SK-N-SH (cell line): ENCODE measurements at places on chromosomes 11 and 22.

GRCh38 chr11:67404515-67405195 lies 772 bp downstream of the TBC1D10C start:
- DNase-seq = no peak

GRCh38 chr11:133945087-133945974 lies 11.4 kb downstream of the IGSF9B start:
- peak; percentile 78 for DNase-seq

DNA sequence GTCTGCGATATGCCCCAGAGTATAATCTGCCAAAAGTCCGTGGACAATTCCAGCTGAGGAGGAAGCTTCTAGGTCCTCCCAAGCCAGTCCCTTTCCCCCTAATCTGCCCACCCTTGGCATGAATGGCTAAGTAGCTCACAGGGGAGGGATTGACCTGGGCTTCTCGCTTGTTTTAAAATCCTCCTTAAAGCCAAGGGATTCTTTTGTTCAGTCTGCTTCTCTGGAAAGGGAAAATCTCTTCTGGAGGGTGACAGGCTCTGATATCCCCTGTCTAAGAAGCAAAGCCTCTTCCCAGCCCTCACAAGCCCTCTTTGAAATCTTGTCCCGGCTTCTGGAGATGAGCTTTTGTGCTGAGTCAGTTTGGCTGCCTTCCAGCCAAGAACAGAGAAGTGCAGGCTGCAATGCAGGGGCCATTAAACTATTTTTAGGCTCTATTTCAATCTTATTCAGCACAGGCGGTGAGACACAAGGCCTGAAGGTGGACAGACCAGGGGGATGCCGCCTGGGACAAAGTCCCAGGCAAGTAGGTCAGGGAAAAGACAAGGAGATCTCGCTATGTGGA lies 23.9 kb downstream of the NEFH start:
- DNase-seq = no peak

DNA sequence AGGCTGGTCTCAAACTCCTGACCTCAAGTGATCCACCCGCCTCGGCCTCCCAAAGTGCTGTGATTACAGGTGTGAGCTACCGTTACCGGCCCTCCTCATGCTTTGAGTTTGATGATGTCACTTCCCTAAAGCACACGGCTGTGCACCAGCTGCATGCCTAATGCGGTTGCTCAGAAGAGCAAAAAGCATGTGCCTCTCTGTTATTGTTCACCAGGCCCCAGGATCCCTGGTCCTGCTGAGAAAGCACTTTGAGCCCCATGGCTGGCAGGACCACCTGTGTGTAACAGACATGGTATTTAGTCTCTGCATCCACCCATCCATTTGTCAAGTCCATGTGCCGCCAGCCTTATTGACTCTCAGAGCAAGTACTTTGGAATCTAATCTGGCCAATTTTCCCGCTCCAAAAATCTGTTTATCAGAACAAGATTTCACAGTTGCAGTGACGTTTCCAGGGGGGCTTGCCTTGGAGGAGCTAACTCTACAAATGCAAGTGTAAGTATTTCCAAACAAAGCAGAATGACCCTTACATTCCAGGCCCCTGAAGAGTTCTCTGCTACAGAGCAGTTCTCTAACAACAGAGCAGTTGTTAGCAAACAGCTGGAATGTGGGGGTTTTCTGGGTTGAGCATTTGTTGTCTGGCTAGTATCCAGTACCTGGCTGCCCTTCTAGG lies 89.4 kb downstream of the LDLRAD3 start:
- DNase-seq = no peak

- DNase-seq = no peak
These were observed 21.8 kb downstream of the NUCB2 start for GRCh38 chr11:17298302-17298701.

DNA sequence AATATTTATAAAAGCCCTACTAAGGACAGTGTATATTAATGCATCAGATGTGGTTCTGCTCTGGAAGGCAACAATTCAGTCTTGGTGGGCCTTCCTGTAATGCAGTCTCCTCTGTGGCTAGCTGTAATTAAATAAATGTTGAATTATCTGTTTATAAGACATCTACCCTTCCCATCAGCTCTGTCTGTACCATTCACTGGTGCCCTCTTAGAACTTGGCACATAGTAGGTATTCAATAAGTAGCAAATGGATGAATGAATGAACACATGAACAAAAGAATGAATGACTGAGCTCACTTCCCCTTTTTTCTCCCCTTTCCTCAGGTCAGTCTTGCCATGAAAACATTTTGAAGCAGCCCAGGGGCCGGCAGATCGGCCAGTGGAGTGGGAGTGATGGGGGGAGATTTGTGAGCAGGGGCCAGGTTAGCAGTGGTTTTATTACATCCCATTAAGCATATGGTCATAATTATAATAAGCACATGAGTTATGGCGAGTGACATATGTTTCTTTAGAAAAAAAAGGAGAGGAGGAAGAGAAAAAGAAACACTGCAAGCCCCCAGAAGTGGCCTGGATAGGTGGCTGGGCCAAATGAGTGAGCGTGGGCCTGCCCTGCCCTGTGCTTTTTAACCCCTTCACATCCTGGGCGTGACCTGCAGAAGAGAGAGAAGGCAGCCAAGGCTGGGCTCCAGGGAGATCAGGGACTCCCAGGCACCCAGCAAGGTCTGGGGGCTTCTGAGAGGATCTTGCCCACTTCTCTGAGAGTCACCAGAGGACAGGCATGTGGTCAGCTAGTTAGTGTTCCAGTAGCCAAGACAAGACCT lies 48.6 kb upstream of the CD82 start:
- DNase-seq = peak; percentile 77

- DNase-seq = no peak
These were observed 60.1 kb downstream of the PARVB start for GRCh38 chr22:44084044-44084772.

DNA sequence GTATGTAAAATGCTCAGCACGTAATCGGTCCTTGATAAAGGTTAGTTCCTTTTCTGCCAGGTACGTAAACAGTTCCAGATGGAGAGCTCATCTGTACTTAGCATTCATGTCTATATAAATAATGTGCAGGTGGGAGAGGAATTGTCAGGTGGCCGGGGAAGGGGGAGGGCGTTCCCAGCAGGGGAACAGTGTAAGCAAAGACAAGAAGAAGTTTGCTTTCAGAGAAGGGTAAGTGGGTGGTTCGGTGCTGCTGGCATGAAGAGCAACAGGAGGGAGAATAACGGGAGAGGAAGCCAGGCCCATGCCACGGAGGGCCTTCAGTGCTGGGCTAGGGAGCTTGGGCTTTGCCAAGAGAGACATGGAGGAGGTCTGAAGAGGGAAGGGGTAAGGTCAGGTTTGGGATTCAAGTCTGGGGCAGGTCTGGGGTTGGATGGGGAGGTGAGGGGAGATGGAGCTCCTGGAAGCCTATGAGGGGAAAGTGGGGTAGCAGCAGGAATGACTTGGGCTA lies 11.4 kb upstream of the WNT11 start:
- DNase-seq = no peak

DNA sequence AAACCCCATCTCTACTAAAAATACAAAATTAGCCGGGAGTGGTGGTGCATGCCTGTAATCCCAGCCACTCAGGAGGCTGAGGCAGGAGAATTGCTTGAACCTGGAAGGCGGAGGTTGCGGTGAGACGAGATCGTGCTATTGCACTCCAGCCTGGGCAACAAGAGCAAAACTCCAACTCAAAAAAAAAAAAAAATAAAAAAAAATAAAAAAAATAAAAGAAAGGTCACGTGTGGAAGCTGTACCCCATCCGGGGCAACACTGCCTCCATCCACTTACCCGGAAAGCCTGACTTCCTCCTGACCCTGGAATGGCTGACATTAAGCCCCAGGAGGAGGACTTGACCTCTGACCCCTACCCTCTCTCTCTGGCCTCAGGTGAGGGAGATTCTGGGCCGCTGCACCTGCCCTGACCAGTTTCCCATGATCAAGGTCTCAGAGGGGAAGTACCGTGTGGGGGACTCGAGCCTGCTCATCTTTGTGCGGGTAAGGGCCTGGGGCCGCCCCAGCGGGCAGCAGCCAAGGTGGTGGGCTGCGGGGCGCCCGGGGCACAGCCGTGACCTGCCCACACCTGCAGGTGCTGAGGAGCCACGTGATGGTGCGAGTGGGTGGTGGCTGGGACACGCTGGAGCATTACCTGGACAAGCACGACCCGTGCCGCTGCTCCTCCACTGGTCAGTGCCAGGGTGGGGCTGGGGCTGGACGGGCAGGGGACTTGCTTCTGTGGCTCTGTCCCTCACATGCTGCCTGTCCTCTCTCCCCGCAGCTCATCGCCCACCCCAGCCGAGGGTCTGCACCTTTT lies 3.8 kb downstream of the GAS2L1 start:
- no peak for DNase-seq

DNA sequence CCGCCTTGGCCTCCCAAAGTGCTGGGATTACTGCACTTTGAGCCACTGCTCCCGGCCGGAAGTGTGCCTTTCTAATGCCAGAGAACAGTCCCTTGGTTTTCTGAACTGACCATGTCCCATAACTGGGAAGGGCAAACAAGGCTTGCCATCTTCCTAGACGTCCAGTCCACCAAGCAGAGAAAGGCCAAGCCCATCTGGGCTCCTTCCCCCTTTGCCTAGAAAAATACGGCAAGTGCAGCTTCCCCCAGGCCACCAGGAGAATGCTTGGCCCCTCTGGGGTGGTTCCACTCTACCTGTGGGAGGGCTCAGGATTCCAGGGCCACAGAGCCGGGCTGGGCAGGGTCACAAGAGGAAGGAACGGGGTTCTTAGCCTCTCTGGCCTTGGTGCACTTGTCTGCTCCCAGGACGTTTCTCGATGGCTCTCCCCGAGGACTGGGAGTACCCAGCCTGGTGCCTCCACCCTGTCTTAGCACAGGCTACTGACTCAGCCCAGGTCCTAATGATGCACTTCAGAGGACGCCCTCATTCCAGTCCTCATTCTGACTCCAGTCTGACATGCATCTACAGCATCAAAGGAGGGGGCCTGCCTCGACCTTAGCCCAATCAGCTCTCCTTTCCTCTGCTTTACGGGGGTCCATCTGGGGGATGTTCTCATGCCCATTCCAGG lies 1.2 kb downstream of the USP2 start:
- peak; percentile 6 for DNase-seq

GRCh38 chr11:19187833-19188258 lies 13.9 kb downstream of the CSRP3 start:
- DNase-seq = no peak

DNA sequence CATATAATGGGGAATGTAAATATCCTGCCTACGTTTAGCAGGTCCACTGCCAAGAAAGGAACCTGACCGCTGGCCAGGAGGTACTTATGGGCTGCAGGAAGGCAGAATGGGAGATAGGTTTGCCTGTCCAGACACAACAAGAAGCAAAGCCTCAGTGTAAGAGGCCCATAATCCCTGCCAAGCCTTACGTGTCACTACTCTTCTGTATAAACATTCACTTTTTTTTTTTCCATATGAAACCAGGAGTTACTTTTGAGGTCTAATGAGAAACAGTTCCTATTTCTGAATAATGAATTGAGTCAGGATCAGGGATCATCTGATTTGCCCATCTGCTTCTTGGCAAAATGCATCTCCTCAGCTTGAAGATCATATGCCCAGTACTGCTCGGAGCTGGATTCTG lies 230.2 kb downstream of the NTM start:
- DNase-seq = no peak

GRCh38 chr11:114237321-114238280 lies 58.6 kb upstream of the NNMT start:
- peak; percentile 73 for DNase-seq

DNA sequence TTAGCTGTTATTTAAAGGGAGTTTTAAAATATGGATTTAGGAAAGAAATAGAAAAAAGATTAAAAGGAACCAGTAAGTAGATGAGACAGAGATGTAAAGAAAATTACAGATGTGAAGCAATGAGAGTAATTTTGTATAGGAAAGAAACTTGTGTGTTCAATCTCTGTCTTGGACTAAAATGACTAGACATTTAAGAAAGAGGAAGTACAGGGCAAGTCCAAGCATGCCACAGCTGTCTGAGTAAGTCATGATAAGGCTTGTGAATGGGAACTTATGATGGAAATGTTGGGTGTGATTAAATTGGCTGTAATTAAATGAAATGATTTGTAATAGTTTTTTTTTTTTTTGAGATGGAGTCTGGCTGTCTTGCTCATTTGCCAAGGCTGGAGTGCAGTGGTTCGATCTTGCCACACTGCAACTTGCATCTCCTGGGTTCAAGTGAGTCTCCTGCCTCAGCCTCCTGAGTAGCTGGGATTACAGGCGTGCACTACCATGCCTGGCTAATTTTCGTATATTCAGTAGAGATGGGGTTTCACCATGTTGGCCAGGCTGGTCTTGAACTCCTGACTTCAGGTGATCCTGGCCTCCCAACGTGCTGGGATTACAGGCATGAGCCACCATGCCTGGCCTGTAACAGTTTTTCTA lies 5.9 kb upstream of the ACY3 start:
- no peak for DNase-seq

DNA sequence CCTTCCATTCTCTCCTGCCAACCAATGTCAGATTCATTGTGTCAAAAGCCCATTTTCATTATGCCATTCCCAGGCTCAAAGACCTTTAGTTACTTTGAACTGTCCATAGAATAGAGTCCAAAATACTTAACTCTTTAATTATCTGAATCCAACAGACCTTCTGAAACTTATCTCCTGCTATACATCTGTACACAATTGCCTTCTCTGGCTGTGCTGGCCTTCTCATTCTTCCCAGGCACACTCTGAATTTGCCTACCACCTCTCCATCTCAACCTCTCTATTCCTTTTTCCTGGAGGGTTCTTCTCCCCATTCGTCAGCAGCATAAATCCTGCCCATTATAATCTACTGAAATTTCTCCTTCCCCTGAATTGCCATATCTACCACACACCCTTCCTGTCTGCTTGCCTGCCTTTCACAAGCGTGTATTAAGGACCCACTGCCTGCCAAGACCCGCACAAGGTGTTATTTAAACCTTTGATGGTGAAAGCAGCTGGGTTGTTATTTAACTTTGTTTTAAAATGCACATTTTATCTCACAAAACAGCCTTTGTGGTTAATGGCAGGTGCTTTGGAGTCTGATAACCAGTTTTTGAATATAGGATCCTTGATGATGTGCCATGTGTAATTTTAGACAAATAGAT lies 125.9 kb downstream of the CCDC81 start:
- DNase-seq = no peak
